ENCODE measurements at places on chromosomes 7 and 10.

DNA sequence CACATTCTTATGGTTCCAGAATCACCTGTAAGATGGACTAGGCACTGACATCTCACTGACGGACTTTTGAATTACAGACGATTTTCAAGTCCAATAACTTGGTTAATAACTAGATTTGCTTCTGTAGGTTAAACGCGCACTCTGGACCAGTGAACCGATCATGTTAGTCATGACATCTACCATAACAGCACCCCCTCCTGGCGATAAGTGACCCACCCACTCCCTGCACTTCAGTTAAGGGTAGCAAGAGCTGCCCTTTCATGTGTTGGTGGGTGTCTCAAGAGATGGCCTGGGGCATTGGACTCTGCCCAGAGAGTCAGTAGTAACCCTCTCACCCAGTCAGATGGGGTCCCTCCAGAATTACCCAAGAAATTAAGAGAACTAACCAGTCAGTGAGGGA is 12.9 kb downstream of the GRM8 start:
- peak; percentile 11 for DNase-seq

DNA sequence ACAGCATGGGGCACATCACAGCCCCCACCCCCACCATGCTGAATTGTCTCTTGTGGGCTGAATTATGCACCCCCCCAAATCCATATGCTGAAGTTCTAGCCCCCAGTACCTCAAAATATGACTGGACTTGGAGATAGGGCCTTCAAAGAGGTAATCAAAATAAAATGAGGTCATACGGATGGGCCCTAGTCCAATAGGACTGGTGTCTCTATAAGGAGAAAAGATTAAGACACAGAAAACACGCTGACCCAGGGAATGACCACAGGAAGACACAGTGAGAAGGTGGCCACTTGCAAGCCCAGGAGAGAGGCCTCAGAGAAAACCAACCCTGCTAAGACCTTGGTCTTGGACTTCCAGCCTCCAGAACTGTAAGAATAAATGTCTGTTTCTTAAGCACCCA is 106.4 kb upstream of the ARID5B start:
- DNase-seq, result no peak

- peak; percentile 23 for DNase-seq
Observed at GRCh38 chr7:17548014-17548653, 249.7 kb downstream of the AHR start.

GRCh38 chr7:111138193-111138569 is 47.3 kb downstream of the LRRN3 start:
- peak; percentile 22 for DNase-seq

DNA sequence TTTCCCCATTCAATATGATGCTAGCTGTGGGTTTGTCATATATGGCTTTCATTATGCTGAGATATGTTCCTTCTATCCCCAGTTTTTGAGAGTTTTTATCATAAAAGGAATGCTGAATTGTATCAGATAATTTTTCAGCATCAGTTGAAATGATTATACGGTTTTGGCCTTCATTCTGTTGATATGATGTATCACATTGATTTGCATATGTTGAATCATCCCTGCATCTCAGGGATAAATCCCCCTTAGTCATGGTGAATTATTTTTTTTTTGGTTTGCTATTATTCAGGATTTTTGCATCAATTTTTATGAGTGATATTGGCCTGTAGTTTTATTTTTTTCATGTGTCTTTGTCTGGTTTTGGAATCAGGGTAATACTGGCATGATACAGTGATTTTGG is 1152.3 kb upstream of the C7orf33 start:
- DNase-seq, result no peak

- no peak for DNase-seq
Observed at GRCh38 chr10:24995072-24995471, 20.9 kb downstream of the ENKUR start.

- DNase-seq, result no peak
Observed at GRCh38 chr10:62861507-62861906, 45.3 kb upstream of the EGR2 start.

- DNase-seq, result no peak
Observed at GRCh38 chr10:17816199-17816598, 7.1 kb downstream of the MRC1 start.

DNA sequence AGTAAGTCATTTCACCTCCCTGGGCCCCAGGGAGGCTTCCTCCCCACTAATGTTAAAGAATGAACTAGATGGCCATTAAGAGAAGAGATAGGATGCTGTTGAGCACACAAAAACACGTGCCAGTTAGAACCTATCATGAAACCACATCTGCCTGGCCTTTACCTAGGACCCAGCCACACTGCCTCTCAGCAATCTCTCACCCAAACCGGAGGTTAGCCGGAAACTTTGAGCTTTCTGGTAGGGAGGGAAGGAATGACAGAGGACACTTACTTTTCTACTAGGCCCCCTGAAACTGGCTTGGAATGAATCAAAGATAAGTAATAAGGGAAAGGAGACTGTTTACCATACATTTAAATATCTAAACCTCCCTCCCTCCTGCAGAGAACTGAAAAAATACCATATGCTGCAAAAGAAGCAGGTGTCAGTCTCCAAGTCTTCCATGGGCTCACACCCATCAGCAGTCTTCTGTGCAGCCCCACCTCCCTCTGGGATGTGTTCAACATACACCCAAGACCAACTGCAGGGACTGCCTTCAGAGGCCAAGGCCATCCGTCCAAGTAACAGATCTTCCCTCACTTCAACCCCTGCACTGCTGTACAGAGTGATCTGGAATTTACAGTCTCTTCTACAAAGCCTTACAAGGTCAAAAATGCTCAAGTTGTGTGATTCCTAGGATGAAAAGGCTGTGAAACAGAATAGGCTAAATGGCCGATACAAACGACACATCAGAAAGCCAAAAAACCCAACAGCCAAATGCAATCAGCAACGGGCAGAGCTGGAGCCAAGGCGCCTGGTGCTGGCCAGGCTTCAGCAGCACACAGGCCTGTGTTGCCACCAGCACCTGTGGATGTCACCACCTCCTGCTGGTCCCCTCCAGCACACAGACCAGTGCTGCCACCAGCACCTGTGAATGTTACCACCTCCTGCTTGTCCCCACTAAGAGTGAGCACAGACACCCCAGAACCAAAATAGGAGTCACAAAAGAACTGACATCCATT is 42.4 kb downstream of the SORBS1 start:
- no peak for DNase-seq

- DNase-seq, result no peak
Observed at GRCh38 chr10:17624996-17625395, 7.8 kb upstream of the HACD1 start.

DNA sequence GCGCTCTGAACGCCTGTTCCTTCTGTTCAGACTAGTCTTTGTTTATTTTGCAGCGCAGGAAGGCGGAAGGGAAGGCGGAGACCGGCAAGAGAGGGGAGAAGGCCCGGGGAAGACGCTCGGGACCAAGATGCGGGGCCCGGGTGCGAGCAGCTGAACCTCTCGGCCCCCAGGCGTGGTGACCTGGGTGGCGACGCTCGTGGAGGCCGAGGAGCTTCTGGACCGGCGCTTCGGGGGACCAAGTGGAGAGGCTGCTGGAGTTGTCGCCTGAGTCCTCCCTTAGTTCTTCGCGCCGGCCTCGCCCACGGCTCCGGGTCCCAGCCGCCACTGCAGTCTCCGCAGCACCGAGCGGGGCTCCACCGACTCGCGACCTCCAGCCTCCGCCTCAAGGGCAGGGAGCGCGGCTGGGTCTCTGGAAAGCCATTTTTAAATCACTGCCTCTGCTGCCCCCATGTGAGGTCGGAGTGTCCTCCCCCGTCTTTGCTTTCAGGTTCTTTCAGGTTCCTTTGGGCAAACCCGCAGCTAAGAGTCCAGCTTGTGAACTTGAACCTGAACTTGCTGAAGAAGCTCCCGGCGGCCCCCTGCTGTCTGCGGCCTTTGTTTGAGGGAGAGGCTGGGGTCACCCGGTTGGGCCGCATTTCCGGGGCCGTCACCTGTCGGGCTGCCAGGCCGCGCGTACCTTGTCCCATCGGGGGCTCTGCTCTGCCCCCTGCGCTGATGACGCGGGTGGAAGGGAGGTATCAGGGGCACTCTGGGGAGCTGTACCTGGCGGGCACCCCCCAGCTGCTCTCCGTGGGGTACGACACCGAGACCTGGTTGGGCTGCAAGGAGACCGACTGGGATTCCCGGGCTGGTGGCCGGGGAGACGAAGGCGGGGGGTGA is 136.0 kb downstream of the KIF20B start:
- peak; percentile 66 for DNase-seq

DNA sequence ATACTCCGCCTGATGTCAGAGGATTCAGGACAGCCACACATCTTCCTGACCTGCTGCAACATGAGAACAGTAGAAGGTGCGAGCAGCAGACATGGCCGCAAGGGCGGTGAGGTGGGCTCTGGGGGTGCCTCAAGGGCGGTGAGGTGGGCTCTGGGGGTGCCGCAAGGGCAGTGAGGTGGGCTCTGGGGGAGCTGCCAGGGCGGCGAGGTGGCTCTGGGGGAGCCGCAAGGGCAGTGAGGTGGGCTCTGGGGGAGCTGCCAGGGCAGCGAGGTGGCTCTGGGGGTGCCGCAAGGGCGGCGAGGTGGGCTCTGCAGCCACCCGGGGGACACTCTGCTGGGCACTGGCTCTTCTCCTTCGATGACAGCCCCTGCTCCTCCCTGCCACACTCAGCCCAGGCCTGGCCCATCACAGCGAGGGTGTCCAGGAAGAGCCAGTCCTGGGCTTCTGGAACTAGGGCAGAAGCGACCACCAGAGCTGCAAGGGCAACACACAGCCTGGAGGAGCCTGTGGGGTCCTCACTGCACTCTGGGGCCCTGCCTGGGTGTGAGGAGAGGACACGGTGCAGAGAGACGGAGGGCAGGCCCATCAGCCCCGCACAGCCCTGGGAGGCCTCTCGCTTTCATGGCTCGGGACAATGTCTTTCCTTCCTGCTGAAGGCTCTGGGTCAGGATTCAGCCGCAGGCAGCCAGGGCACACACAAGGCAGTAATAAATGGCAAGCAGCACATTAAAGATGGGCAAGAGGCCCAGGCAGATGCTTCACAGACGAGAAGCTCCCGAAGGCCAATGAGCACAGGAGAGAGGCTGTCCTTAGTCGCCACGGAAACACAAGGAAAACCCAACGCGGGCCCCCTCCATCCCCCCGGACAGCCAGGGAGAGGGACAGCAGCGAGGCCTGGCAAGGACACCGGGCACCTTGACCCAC is 42.5 kb downstream of the STK32C start:
- no peak for DNase-seq

All from ELF-1 (cell line).